ENCODE measurements at places on chromosomes 2 and 18.

DNA sequence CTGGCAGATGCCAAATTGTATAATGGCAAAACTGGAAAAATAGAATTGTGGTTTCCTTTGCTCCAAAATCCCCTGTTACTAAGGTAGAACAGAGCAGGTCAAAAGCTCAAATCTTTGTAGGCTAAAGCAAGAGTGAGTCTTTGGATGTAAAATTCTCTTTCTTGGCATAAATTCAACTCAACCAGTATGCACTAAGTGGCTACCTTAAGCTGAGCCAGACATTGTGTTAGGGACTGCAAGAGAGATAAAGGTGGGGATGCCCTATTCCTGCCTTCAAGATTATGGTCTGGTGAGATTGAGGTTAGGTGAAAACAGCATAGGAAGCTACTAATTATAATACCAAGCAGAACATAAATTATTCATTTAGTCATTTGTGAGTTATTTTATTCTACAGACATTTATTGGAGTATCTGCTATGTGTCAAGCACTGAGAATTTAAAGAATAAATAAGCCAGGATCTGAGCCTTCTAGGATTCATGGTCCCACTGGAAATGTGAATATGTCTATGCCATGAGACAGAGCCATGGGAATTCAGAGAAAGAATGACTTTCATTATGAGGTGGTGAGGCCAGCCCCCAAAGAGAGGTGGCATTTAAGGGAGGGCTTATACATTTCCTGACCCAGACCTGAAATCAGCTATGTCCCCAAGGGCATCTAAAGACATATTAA is 198.0 kb upstream of the NCKAP5 start:
- no peak for DNase-seq

DNA sequence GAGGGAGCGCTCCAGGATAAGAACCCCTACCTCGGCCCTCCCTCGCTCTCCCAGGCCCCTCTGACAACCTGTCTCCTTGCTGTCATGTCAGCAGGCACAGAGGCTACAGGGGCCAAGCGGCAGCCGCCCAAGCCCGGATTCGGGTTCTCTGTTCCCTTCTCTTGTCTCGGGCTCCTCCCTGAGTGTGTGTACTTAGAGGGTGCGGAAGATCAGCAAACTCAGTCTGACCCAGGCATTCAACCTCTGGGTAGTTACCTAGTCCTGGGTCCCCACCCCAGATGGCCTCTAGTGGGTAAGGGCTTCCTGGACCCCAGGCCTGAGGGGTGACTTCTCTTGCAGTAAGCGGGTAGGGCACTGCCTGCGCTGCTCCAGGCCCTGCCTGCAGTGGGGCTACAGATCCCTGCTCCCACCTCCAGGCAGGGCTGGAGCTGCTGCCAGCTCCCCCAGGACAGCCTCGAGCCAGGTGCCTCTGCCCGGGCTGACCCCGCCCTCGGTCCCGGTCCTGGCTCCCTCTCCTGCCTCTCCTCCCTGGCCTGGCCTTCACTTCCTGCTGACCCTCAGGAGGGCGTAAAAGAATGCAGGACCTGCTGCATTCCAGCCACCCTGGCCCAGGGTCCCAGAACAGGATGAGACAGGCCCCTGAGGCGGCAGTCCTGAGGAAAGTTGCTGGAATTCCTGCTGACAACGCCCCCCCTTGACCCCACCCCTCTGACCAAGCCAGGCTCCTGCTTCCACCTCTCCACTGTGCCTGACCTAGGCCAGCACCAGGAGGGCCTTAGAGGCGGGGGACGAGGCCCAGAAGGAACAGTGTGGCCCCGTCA is 22.0 kb downstream of the GPC1 start:
- no peak for DNase-seq

- DNase-seq, result no peak
Observed at GRCh38 chr2:171964308-171964707, 35.4 kb upstream of the METAP1D start.

DNA sequence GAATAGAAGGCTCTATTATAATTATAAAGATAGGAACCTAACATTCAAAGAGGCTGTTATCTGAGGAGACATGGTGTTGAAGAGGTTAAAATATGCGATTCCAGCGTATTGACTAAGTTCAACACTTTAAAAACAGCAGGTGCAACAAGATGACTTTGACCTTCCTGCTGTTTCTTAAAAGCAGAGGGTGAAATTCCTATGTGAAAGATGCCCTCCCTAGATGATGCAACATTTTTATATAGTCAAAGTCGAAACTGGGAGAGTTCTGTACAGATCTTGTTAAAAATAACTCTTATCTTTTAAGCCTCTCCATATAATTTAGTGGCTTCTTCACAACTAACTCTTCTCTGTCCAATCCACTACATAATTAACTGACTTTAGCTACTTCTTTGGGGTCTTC is 4.4 kb upstream of the ACKR3 start:
- DNase-seq, result no peak

- no peak for DNase-seq
Observed at GRCh38 chr2:121164042-121164441, 121.0 kb downstream of the TFCP2L1 start.

DNA sequence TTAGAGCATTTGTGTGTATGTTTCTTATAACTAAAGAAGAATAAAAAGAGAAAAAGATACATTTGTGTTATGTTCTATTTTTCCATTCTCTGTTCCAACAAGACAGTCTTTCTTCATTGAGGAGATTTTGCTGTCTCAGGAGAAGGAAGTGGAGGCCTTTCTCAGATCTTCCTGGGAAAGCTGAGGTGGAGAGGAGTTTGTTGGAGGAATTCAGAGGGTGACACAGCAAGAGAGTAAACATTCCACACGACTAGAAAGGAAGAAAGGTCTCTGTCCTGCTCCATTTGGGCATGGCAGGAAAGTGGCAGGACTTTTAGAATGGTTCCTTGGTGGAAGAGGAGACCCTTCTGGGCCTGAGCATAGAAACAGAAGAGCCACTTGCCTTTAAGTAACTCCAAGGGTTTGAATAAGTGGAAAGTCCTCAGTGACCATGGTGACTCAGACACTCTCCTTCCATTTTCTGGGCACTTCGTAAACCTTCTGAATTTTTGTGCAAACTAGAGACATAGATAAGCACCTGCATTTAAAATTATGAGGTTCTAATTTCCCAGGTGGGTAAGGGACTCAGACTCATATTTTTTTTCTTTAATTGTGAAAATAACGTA is 52.3 kb upstream of the COL5A2 start:
- DNase-seq, result no peak

- no peak for DNase-seq
Observed at GRCh38 chr2:68416081-68416675, 50.9 kb downstream of the FBXO48 start.

- no peak for DNase-seq
Observed at GRCh38 chr2:239642406-239643004, 241.7 kb upstream of the HDAC4 start.

GRCh38 chr18:12990641-12990966 is 558 bp upstream of the CEP192 start:
- no peak for DNase-seq

DNA sequence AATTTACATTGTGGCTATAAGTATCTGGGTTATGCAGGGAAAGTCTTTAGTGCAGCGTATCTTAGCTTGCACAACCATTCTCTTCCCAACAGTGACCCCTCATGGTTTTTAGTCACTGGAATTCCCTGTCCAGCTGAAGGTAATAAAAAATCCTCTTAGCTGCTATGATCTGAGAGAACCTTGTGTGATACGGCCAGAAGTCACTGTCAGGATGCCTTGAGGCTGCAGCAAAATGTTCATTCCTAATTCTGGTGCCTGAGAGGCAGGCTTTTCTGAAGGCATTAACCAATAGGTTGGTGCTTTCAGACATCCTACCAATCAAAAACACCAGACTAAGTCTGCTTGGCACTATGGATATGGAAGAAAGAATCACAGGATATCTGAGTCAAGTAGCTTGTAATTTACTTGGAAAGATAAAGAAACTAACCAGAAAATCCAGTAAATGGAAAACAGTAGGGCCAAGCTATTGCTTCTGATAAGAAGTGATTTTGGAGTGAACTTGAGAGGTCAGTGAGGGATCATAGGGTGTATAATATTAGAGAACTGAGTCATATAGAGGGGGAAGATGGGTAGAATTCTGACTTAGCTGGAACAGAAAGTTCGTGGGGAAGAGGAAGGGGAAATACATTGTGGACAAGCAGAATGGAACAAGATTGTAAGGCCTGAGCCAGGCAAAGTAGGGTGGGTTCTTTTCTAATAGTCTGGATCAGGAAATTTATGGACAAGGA is 89.0 kb upstream of the SLC14A2 start:
- no peak for DNase-seq

- no peak for DNase-seq
Observed at GRCh38 chr18:31079973-31080372, 22.2 kb downstream of the DSC2 start.

GRCh38 chr2:8985561-8986326 is 17.7 kb downstream of the MBOAT2 start:
- no peak for DNase-seq

GRCh38 chr2:201911372-201911771 is 105.0 kb downstream of the CDK15 start:
- DNase-seq, result no peak

DNA sequence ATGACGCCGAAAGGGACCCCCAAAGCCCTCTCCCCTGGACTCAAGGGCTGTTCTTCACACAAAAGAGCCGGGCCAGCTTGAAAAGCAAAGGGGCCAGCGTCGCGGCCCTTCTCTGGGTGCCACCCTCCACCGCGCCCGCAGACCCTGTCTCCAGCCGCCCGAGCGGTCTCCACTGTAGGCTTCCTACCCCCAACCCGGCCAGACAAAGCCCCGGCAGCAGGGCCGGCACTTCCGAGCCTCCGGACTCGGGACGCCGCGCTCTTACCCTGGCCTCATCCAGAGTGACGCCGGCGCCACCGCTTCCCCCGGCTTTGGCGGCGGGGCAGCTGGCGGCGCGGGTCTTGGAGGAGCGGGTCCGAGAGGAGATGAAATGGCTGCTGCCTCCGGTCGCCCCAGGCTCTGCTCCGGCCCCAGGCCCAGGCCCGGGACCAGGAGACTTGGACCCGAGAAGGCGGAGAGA is 603 bp downstream of the ATAD2B start:
- no peak for DNase-seq

DNA sequence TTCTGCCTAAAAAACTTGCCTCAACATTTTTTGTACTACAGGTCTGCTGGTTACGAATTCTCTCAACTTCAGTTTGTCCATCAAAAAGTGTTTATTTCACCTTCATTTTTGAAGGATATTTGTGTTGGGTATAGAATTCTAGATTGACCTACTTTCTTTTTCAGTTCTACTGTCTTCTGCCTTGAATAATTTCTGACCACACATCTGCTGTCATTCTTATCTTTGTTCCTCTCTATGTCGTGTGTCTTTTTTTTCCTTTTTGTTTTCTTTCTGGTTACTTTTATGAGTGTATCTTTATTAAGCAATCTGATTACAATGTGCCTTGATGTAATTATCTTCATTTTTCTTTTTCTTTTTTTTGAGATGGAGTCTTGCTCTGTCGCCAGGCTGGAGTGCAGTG is 25.3 kb downstream of the ADCY3 start:
- DNase-seq, result no peak

DNA sequence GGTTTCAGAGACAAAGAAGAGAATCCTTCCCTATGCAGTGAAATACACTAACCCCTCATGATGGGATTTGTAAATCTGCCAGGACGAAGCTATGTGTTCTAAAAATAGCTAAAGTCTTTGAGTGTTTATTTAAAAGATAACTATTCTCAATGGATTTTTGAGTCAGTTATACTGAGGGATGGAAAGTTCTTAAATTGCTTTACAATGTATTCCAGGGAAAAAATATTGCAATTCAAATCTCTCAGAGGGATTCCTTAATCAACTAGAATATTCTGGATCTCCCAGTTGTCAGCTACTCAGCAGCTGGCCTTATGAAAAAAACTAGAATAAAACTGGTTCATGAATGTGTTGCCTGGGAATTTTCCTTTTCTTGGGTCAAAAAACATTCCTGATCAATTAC is 312.4 kb downstream of the PLCL1 start:
- no peak for DNase-seq

DNA sequence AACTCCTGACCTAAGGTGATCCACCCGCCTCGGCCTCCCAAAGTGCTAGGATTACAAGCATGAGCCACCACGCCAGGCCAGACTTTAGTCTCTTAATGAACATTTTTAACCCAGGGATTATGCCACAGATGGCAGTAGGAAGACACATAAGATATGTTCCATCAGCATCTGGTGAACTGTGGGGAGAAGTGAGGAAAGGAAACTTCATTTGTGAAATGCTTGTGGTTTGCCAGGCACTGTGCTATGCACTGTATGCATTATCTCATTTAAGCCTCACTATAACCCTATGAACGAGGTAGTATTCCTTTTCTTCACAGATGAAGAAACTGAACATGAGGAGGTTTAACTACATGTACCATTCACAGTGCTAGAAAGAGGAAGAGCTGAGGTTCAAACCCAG is 29.3 kb downstream of the PTRHD1 start:
- no peak for DNase-seq

- DNase-seq, result no peak
Observed at GRCh38 chr2:133262893-133263292, 305.4 kb downstream of the NCKAP5 start.

- DNase-seq, result peak; percentile 10
Observed at GRCh38 chr2:131146231-131146630, 41.1 kb downstream of the PLEKHB2 start.

DNA sequence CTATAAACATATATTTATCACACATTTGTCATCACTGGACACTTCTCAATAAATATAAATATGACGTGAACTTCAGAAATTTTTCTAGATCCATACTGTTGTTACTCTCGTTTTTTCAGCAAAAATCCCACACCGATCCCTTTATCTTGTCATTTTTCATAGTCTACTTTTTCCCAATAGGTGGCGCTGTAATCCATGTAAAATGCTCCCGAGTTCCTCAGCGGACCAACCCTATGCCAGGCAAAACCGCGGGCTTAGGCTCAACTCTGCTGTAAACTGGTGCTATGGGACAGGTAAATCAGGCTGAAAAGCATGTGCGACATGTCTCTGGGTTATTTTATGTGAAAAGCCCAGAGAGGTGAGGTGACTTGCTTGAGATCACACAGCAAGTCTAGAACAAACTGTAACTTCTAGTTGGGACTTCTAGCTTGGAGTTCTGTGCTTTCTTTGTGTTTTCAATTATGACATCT is 104.0 kb downstream of the COBLL1 start:
- peak; percentile 9 for DNase-seq

- DNase-seq, result no peak
Observed at GRCh38 chr2:163719331-163719730, 16.5 kb downstream of the FIGN start.

Data from CD4-positive, alpha-beta T cell treated with Interleukin-21 for 1 hour (primary cell).